ENCODE measurements at places on chromosomes 6 and 20.

DNA sequence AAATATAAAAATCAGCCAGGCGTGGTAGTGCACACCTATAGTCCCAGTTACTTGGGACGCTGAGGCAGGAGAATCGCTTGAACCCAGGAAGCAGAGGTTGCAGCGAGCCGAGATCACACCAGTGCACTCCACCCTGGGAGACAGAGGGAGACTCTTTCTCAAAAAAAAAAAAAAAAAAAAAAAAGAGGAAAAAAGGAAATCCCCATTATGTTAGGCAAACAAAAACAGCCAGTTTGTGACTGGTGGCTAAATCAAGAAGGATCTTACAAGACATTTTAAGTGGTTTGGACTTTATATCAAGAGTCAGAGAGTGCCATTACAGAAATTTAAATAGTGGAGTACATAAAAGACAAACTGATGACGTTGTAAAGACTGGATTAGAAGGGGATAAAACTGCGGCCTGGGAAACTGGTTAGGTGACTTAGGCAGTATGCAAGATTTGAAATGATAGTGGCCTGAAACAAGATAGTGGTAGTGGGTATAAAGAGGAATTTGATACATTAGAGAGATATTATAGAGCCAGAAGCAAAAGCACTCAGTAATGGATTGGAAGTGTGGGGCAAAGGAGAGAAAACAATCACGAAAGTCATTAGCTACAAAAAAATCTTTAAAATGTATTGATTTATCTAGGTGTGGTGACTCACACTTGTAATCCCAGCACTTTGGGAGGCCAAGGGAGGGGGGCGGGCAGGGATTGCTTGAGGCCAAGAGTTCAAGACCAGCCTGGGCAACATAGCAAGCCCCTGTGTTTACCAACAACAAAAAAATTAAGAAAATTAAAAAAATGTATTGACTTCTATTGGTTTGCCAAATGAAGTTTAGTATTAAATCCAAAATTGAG lies 1.7 kb upstream of the MYO6 start:
- DNase-seq: no peak

DNA sequence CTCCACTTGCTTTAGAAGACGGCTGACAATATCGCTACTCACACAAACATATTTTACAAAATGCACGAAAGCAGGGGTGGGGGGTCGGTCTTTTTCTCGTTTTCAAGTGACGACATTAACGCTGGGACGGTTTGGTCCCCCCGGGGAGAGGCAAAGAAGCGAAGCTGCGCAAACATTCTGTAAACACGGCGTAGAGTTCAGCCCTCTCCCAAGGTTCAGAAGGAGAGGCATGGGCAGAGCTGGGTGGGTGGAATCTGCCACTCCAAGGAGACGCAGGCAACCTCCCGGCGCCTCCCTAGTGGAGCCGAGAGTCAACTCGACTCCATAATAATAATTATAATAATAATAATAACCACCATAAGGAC lies 2.4 kb downstream of the NKX2-2 start:
- DNase-seq: no peak

DNA sequence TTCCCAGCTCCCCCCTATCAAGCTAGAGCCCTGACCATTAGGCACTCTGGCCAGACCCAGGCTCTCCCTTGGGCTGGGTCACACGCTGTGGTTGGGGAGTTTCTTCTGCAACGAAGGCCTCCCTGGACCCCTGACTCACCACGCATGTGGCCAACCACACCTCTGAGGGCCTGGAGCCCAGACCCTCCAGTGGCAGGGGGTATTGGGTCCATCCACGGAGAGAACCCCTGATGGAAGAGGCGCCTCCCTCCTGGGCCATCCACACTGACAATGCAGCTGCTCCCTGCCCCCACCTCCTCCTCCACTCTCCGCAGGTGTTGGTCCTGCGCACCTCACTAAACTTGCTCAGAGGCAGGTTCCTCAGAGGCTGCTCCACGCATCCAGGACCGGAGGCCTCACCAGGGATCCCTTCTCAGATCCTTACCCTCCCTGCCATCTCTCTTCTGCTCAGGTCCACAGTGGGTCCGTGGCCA lies 125.4 kb downstream of the RNASET2 start:
- DNase-seq: no peak

DNA sequence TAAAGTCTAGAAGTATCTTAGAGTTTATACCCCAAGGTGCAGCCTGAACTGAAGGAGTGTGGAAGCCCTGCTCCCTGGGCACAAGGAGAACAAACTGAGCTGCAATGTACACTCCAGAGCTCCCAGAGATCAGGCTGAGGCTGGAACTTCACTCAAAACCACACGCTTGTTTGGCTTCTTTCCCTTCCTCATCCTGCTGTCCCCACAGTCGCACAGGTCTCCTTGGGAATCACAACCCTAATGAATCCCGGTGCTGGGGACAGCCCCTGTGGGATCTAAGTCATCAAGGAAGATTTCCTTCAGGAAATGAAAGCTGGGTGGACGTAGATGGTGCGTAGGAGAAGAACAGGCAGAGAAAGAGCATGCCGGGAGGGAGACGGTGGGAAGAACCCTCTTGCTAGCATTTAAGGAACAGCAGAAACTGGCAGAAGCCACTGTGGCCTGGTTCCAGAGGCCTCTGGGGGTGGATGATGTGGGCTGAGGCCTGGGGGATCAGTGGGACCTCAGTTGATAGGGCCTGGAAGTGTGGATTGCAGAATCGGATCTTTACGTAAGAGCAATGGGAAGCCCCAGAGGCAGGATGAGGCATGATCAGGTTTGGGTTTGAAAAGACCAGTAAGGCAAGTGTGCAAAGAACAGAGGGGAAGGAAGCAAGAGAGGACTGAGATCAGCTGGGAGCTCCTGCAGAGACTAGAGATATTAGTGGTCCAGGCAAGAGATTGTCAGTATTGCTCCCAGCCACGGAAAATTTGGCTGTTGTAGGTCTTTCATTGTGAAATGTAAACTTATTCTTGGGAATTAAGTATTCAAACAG lies 21.4 kb downstream of the CYP24A1 start:
- DNase-seq: no peak

DNA sequence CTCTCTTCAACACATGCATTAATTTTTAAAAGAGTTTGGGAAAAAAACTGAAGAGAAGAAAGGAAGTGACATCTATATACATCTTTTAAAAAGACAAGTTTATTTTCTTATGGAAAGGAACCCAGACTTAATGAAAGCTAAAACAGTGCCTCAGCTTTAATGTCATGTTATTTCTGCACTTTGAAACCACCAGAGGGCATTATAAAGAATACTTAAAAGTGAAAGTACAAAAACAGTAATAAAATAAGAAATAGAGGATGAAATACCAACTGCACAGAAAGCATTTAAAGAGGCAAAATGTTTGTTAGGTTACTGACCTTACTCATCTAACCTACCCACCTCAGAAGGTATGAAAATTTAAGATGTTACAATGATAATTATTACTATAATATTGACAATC lies 98.8 kb downstream of the HUS1B start:
- no peak for DNase-seq

DNA sequence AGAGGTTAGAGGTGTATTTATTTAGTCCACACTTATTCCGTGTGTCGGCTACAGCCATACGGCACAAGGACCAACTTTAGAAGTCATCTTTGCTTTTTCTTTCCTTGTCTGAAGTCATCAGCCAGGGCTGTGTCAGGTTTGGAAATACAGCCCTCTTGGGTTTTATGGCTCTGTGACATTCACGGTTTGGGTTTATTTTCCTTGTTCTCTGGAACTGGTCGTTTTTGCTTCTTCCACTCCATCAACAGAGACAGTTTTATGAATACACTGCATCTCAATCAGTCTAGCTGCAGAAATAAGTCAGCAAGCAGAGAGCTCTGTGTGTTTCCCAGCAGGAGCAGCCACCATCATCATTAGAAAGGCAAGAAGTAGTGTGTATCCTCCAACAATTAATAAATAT lies 132.5 kb downstream of the TBC1D7 start:
- DNase-seq: no peak

- DNase-seq: peak; percentile 44
These were observed 8.1 kb upstream of the PFDN4 start for GRCh38 chr20:54199721-54200176.

- peak; percentile 49 for DNase-seq
These were observed 635 bp upstream of the C20orf203 start for GRCh38 chr20:32674362-32674789.

GRCh38 chr6:156857573-156857972 lies 80.4 kb downstream of the ARID1B start:
- DNase-seq: no peak

GRCh38 chr6:168533414-168533813 lies 92.4 kb downstream of the SMOC2 start:
- no peak for DNase-seq

DNA sequence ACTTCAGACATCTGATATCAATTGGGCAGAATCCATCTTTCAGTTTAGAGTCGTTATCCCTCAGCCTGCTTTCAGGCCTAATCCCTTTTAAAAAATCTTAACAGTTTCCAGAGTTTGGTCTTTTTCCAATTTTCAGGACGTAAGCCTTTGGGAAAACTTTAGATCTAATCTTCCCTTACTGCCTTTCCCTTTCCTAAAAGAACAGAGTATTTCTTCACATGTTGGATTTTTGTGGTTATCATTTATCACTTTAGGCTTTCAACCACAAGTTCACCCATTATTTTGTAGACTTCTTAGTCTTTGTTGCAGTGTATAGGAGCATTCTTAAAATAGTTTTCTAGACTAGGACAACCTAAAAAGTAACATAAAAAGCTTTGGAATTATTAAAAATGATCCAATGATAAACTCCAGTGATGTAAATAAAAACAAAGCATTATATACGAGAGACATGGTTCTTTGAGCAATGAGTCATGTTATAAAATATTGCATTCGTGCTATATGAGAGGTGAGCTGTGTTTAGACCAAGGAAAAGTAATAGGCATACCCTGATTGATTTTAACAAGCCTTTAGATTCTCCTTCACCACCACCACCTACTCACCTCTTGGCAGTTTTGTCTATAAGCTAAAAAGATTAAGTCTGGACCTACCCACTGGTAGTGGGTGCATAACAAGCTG lies 90.4 kb upstream of the MCHR2 start:
- DNase-seq: no peak

Measured in NCI-H524 (cell line).